A172 (cell line): ENCODE measurements at places on chromosomes 13 and 19. TPM values are rescaled to one million over a fixed set of nuclear protein-coding genes. Genes with fewer than 3 reads are reported as not detected.

- no peak for DNase-seq
Measured at GRCh38 chr13:55583953-55584593, 1556.6 kb upstream of the PRR20A start.

DNA sequence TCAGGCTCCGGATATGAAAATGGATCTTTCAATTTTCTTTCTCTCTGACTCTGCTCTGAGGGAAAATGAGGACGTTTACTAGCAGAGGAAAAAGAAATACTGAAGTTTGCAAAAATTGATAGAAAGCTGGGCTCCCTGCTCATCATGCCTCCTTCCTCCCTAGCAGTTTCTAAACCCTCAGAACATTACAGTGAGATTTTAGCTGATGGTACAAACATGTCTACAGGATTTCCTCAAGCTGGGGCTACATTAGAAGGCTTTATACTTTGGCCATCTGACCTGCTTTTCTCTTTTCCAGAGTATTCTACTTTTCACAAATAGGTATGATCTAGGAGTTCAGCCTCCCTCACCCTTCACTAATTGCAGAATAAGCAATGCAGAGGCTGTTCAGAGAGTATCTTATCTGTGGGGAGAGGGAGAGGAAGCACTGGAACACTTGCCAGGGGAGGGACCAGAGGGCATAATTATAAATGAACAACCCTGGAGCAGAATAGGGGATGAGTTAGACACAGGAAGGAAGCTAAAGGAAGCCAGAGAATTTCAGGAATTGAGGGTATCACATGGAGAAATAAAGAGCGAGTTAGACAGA is 30.0 kb downstream of the CEACAM1 start:
- DNase-seq, result no peak

DNA sequence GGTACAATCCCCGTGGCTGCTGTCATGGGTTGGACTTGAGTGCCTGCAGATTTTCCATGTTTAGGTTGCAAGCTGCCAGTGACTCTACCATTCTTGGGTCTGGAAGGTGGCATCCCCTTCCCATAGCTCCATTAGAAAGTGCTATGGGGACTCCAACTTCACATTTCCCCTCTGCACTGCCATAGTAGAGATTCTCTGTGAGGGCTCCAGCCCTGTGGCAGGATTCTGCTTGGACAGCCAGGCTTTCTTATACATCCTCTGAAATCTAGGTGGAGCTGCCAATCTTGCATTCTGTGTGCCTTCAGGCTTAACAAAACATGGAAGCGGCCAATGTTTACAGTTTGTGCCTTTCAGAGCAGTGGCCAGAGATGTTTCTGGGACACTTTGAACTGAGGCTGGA is 636.2 kb downstream of the SLITRK6 start:
- no peak for DNase-seq

DNA sequence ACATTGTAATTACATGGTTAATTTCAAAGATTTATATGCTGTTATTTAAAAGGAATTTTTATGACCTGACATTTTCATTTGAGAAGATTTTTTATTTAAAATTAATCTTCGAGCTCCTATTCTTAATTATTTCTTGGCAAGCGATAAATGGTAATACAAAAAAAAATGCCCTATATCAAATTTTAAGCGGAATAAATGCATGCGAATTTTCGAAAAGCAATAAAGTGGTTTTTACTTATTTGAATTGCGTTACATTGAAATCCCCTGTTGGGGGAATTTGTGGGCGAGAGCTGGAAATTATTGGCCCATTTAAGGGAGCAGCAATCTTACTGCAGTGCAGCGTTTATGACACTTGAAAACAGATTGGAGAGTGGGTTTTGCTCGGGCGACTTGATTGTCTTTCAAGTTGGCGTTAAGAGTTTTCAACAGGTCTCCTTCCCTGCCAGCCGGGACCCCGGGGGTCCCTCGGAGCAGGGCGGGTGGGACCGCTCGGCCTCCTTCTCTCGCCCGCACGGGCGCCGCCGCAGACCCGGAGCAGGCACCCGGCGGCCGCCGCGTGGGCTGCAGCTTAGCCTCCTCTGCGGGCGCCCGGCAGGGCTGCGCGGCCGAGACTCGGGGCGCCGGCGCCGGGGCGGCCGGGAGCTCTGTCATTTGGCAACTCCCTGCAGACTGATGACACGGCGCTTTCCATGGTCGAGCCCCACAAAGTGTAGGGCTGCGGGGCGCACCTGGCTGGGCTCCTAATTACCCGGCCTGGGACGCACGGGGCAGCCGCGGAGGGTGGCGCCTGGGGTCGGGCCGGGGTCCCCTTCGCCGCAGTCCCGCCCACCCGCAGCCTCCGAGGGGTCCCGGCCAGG is 255.1 kb upstream of the SOX21 start:
- peak; percentile 26 for DNase-seq

DNA sequence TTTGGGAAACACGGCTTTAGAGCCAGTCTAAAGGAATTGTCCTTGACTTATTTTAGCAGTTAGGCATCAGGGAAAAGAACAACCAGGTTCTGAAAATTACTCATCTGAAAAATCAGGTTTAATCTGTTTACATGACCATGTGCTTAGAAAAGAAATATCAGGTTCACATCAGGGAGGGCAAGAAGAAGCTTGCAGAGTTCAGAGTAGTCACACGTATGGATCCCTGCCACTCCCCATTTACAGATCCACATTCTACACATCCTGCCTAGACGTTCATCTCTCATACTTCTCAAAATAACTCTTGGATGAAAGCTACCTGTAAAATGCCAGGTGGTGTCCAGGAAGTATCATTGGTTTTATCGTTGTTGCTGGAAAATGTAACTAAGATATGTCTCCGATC is 14.0 kb upstream of the PHF11 start:
- no peak for DNase-seq

DNA sequence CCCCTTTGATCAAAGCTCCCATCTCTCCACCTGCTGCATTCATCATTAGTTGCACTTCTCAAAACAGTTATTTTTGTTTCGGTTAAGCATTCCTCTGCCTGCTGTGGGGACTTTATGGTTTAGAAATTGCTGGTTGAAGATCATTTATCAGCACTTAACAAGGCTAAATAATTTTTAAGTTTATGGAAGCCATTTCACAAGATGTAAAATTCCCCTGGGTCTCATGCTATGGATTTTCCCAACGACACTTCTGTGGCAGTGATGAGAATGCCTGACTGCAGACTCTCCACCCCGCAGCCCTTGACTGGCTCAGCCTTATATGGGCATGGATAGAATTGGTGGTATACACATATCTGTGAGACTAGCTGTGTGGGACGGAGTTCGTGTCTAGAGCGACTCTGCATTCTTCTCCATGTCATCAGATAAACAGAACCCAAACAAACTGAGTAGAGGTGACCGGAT is 52.8 kb downstream of the COL4A2 start:
- DNase-seq, result no peak

GRCh38 chr19:10316229-10317044 is 622 bp upstream of the FDX2 start:
- DNase-seq, result no peak

- DNase-seq, result no peak
Measured at GRCh38 chr13:113538689-113539058, 45.9 kb upstream of the TFDP1 start.

- no peak for DNase-seq
Measured at GRCh38 chr13:98447881-98448641, 128.8 kb downstream of the STK24 start.

DNA sequence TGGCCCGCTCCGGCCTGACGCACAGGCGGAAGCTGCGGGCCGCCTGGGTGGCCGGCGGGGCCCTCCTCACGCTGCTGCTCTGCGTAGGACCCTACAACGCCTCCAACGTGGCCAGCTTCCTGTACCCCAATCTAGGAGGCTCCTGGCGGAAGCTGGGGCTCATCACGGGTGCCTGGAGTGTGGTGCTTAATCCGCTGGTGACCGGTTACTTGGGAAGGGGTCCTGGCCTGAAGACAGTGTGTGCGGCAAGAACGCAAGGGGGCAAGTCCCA is 4.4 kb downstream of the FFAR1 start:
- DNase-seq, result no peak

- DNase-seq, result no peak
Measured at GRCh38 chr19:39738814-39739213, 985 bp upstream of the CLC start.

DNA sequence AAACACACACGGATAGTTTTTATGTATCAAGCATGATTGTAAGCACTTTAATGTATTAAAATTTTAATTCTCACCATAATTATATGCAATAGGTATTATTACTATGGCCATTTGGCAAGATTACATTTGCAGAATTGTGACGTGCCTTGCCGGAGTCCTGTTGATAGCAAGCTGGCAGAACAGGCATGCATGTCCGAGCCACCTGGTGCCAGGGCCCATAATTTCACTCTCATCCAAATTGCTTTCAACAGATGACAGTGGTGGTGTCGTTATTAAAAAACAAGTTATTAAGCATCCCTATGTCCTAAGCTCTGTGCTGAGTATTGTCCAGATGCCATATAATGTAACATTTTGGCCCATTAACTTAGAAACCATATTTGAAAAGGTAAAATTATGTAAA is 374.3 kb downstream of the FOXO1 start:
- no peak for DNase-seq

GRCh38 chr13:34311251-34311650 is 493.3 kb downstream of the RFC3 start:
- DNase-seq, result no peak

GRCh38 chr13:64527561-64527960 is 2702.6 kb downstream of the PCDH9 start:
- no peak for DNase-seq

DNA sequence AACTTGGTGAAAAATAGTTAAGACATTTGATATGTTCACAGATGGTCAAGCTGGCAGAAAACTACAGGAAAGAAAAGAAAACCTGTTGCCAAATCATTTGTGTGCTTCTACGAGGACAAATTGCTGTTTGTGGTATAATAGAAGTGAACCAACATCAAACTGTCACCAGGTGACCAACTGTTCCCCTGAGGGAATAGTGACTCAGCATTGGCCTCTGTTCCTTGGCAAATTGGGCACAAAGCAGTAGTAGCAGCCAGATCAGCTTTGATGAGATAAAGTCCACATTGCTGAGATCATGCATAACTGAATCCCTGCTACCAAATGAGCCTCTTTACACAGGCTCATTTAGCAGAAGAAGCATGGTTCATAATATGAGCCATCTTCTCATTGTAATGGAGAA is 103.5 kb downstream of the POSTN start:
- DNase-seq, result peak; percentile 77

Gene NR2C2AP
- 30.3 and 30.6 TPM in 2 replicates for total RNA-seq

Gene SPIB
- 0.07 and 0.14 TPM in 2 replicates for total RNA-seq

Gene VSTM1
- not detected in 2 replicates for total RNA-seq

Gene DDX49
- 65.7 and 73.6 TPM in 2 replicates for total RNA-seq

Gene CFAP97D2
- not detected in 2 replicates for total RNA-seq

Gene PGLYRP2
- total RNA-seq, result not detected in 2 replicates

Gene SIGLEC5
- total RNA-seq, result not detected in 2 replicates

Gene IZUMO2
- not detected in 2 replicates for total RNA-seq
